H7 (cell line): ENCODE measurements at places on chromosomes 6 and 20. TPM values are rescaled to one million over a fixed set of nuclear protein-coding genes. Genes with fewer than 3 reads are reported as not detected.

GRCh38 chr20:60104993-60105803 is 147.0 kb downstream of the CDH26 start:
- DNase-seq: peak; percentile 77

GRCh38 chr6:57250348-57250747 is 28.2 kb upstream of the RAB23 start:
- DNase-seq: no peak

GRCh38 chr6:7684843-7685242 is 41.1 kb upstream of the BMP6 start:
- DNase-seq: peak; percentile 54

DNA sequence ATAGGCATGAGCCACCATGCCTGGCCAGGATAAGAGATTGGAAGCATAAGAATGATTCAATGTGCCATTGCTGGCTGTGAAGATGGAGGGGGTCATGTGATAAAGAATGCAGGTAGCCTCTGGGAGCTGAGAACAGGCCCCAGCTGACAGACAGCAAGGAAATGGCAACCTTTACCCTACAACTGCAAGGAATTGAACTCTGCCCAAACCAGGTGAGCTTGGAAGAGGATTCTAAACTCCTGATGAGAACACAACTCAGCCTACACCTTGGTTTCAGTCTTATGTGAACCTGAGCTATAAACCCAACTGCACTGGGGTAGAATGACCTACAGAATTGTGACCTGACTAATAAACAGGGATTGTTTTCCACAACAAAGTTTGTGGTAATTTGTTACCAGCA is 82.0 kb upstream of the AKIRIN2 start:
- no peak for DNase-seq

Gene SMLR1
- total RNA-seq: not detected in 2 replicates

Gene FAM8A1
- 10.2 and 12.0 TPM in 2 replicates for total RNA-seq
